ENCODE measurements at places on chromosomes 5 and 9. TPM values are rescaled to one million over a fixed set of nuclear protein-coding genes. Genes with fewer than 3 reads are reported as not detected.

Gene MLANA
- total RNA-seq = not detected

Gene NUTM2F
- not detected for total RNA-seq

Gene SPATA6L
- total RNA-seq = 5.7 TPM

Gene TMED9
- 63.3 TPM for total RNA-seq

Gene GFRA3
- total RNA-seq = not detected

Gene GCNT1
- 6.4 TPM for total RNA-seq

Gene NEK6
- 12.7 TPM for total RNA-seq

Gene CENPK
- 13.5 TPM for total RNA-seq

Gene GDNF
- total RNA-seq = not detected

Gene CD274
- total RNA-seq = 4.7 TPM

Gene RELL2
- 17.2 TPM for total RNA-seq

All from T-helper 17 cell (primary cell).